ENCODE measurements at places on chromosomes 2 and 18.

DNA sequence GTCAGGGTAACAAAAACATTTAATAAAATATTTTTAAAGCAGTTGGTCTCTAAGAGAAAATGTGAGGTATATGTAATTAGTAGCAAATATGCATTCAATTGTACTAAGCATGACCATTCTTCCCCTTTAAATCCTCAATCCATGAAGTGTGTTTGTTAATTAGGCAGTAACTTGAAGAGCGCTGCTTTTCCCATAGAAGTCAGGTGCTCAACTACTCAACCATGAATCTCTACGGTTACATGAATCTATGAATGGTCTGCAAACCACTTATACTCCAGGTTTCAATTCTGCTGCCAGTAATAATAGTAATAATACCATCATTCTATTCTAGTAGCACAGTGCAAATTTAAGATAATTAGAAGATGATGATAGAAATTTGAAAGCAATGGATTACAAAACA lies 55.8 kb downstream of the SLC8A1 start:
- no peak for DNase-seq

GRCh38 chr2:84912984-84913383 lies 7.5 kb downstream of the TMSB10 start:
- no peak for DNase-seq

GRCh38 chr2:28616396-28616999 lies 120.6 kb downstream of the PLB1 start:
- peak; percentile 87 for DNase-seq

DNA sequence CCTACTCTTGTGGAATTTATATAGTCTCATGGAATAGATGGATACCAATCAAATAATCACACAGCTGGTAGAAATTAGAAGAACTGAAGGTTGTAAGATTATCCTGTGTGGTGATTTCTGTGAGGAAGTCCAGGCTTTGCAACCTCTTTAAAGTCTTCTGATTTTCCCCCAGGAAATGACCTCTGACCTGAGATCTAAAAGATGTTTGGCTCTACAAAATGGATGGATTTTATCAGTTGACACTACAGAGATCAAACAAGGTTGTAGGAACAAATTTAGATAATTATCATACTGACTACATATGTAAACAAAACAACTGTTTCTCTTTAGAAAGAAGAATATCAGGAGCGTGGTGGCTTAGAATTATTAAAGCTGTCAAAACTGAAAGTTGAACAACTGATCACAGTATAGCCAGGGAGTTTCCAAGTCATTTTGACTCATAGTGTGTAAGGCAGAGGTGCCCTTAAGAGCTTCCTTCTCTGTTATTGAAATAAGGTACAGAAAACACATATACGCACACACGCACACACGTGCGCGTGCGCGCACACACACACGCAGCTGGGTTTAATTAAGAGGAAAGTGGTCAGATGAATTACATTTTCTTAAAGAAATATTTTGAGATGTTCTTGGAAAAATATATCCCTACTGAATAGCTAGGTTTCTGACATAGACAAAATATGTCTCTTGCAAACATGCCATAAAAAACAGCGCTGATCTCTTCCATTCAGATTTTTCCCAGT lies 35.5 kb upstream of the PELI1 start:
- no peak for DNase-seq

DNA sequence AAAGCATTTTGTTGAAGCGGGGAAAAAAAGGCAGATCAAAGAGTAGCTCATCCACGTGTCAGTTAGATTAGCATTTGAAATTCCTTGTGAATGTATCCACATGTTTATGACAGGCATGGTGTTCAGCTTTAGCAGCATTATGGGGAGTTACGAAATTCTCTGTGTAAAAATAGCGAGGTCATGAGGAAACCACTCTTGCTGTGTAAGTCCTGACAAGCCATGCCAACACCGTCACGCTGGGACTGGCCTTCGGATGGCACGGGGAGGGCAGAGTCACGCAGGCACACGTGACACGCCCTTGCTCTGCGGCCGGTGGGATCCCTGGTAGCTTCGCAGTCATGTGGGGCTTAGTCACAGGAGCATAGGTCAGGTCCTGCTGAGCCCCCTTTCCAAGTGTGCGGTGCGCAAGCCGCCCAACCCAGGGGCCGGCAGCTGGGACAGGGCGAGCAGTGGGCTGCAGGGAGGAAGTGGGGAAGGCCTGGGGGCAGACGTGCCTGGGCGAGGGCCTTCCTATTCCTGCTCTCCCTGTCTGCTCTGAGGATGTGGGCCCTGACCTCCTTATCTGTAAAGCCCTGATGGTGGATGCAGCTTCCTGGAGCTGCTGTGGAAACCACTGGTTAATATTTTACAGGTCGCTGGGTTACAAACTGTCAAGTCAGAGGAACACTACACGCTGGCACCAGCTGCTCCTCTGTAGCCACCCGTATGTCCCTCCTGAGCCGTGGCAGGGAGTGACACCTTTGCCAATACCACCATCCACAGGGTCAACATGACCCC lies 18.0 kb downstream of the MBP start:
- DNase-seq, result peak; percentile 67

DNA sequence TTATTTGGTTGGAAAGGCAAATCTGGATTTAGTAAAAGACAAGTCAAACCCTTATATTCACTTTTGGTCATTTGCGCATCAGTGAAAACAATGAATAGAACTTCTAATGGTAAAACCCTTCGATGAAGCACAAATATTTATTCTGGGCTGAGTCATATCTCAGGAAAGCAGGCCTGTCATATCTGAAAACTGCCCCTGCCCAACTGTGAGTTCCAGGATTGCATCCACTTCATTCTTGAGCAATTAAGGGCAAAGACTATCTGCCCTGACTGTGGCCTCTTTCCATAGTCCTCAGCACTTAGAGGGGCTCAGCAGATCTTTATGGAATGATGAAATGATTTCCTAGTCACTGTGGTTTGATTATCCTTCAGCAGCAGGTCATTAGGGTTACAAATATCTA lies 795.2 kb upstream of the ID2 start:
- DNase-seq, result no peak

- no peak for DNase-seq
Measured at GRCh38 chr18:68800075-68800474, 2.2 kb downstream of the CCDC102B start.

- DNase-seq, result no peak
Measured at GRCh38 chr2:69693775-69694450, 48.0 kb upstream of the ANXA4 start.

GRCh38 chr2:206311026-206311425 lies 36.6 kb downstream of the ZDBF2 start:
- DNase-seq, result no peak

DNA sequence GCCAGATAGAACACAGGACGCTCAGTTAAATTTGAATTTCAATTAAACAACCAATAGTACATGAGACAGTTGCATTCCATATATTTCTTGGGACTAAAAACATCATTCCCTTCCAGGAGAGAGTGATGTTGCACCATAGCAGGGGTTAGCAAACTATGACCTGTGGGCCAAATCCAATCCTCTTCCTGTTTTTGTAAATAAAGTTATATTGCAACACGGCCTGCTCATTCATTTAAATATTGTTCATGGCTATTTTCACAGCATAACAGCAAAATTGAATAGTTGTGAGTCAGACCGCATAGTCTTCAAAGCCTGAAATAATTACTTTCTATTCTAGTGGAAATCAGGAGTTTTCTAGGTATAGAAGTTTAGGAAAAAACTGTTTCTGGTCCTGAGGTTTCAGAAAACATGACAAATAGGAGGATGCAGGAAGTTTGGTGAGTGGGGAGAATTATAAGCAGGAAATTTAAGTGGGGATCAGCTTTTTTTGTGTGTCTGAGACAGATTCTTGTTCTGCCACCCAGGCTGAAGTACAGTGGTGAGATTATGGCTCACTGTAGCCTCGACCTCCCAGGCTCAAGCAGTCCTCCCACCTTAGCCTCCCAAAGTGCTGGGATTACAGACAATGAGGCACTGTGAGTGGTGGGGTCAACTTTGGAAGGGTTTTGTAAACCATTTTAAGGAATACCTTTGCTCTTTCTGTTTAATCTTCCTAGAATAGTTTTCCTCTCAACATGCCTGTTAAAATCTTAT lies 131.5 kb downstream of the SOCS6 start:
- DNase-seq, result no peak

DNA sequence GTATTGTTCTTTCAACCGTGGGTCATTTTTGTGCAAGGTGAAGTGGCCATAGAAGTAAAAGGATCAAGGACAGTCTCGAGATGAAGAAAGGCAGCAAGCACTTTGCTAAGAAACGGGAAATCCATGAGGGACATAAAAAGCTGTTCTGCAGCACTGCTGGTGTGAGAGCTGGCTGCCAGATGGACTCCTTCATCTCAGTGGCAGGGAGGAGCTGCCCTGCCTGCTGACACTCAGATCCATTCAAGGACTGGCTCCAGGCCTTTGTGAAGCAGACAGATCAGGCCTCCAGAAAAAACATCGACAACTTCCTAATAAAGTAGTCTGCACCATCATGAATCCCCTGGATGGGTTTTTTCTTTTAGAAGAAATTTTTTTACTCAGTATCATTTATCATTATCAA lies 29.5 kb downstream of the RMC1 start:
- DNase-seq, result no peak

DNA sequence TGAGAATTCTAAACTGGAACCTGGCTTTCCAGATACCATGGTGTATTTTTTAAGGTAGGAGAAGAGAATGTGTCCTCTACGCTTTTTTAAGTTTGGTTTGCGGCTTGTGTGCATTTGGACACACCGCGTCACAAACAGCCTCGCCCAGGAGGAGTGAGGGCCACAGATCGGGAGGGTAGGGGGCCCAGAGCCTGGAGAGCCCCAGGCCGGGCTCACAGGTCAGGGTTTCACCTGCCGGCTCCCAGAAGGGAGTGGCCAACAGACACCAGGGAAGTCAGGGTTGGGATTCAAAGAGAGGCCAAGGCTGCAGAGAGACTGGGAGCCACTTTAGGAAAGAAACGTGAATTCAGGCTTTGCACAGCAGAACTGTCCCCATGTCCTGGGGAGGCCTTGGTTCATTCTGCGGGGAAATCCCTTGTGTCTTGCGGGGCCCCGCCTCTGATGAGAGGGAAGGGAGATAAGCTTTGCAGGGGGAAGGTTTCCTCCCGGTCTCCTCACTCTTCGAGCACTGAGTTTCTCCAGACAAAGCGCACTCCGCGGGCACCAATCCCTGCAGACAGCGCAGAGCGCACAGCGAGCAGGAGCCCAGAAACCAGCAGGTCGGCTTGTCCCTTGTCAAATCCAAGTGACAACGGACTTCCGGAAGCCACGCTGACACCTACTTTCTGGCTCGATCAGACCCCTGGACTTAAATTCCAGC lies 2.0 kb upstream of the TUBB6 start:
- no peak for DNase-seq

GRCh38 chr2:95728878-95729596 lies 137.2 kb downstream of the TRIM43 start:
- DNase-seq, result peak; percentile 71

DNA sequence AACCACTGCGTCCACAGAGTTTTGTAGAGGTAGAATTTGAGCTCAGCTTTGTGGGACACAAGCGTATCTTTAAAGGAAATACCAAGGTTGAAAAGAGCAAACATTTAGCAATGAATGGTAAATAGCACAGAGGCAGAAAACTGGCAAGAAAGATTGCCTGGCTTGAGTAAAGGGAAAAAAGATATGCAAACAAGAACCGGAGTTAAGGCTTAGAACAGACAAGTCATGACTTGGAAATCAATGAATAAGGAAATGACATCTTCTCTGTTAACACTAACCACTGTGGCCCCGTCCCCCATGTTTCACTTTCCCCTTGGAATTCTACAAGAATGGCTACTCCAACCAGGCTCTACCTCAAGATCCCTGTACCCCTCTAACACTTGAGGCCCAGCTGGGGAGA lies 3.8 kb downstream of the STAM2 start:
- no peak for DNase-seq

DNA sequence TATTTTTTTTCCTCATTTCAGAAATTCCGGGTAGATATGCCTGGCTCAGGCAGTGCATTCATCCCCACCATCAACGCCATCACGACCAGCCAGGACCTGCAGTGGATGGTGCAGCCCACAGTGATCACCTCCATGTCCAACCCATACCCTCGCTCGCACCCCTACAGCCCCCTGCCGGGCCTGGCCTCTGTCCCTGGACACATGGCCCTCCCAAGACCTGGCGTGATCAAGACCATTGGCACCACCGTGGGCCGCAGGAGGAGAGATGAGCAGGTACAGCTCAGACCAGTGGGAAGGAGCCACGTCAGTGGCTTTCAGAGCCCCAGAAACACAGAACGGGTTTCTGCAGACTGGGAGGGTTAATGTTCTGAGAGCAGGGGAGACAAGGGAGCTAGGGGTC lies 11.4 kb downstream of the FOSL2 start:
- no peak for DNase-seq

- DNase-seq, result no peak
Measured at GRCh38 chr2:72681016-72681995, 144.5 kb downstream of the EXOC6B start.

DNA sequence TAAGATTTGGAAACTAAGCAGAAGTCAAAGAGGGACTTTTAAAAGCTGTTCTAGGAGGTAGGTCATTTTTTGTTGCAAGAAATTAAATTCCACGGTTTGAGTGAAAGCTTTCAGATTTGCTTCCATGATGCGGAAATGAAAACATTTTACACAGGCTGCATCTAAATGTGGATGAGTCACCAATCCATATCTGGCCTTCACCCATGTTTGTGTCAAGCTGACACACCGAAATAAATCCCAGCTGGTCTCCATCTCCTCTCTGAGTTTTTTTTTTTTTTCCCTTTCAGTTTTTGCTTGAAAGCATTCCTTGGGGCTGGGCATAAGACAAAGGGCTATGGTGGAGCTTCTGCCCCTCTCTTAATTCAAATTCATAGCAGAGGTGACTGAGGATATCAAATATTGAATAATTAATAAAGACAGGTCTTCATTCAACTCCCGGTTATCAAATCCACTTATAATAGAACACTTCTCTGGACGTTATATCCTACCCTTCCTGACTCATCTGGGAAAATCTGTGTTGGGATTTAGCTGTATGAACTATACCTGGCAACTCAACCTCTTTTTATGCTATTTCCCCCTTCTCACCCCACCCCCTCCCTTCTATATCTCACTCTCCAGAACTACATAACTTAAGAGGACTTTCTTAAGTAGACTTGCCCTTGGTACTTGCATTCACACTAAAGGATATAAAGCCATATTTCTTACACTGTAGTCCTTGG lies 558.3 kb upstream of the GCFC2 start:
- peak; percentile 14 for DNase-seq

DNA sequence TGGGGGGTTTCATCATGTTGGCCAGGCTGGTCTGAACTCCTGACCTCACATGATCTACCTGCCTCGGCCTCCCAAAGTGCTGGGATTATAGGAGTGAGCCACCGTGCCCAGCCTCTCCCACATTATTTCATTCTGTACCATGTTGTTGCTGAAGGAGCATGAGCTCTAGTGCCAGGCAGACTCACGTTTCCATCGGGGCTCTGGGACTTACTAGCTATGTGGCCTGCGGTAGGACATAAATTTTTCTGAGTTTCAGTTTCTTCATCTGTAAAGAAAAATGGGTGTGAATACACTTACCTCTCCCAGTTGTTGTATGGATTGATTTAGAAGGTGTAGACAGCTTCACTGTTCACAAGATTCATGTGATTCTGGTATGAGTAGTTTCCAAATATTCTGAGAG lies 30.8 kb upstream of the CCL20 start:
- DNase-seq, result no peak

- no peak for DNase-seq
Measured at GRCh38 chr18:45290364-45290763, 324.9 kb upstream of the SLC14A2 start.

Measured in fibroblast of skin of left quadriceps (primary cell).